Suprapubic skin (tissue), 4 donors: ENCODE measurements at places on chromosomes 16 and 17. TPM values are rescaled to one million over a fixed set of nuclear protein-coding genes. Genes with fewer than 3 reads are reported as not detected.

ABCA9 gene
- total RNA-seq = 9.9 TPM

STAT3 gene
- total RNA-seq = 174 TPM

DNA sequence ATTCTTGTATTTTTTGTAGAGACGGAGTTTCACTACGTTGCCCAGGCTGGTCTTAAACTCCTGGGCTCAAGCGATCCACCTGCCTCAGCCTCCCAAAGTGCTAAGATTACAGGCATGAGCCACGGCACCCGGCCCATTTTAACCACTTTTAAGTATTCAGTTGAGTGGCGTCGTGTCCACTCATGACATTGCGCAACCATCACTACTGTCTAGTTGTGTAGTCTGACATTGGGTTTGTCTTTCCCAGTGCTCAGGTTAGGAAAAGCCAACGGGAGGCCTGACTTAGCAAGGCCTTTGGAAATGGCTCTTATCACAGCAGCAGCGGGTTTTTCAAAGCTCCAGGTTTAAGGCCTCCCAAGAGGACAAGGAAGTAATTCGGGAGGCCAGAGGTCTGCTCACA, 58.7 kb downstream of the LITAF start:
- no peak overlapping the region for H3K27ac ChIP-seq
- DNase-seq = no peak
- H3K4me1 ChIP-seq = no peaks in the 10 kb centered on the region
- H3K36me3 ChIP-seq = no peaks in the 10 kb centered on the region

- H3K4me3 ChIP-seq = peak within 1 kb of the TSS; percentile 74
- peaks cover 36% of the 10 kb centered on the region for H3K4me1 ChIP-seq
- no peak for DNase-seq
- H3K27me3 ChIP-seq = no peaks in the 10 kb centered on the region
- H3K27ac ChIP-seq = peak within 1 kb of the TSS; percentile 79
Observed at GRCh38 chr16:67279296-67280089, at the start of gene PLEKHG4. Gene PLEKHG4, plus strand, starts transcription at chr16:67279532. Its CDS starts 513 bp downstream, at chr16:67280045.

DNA sequence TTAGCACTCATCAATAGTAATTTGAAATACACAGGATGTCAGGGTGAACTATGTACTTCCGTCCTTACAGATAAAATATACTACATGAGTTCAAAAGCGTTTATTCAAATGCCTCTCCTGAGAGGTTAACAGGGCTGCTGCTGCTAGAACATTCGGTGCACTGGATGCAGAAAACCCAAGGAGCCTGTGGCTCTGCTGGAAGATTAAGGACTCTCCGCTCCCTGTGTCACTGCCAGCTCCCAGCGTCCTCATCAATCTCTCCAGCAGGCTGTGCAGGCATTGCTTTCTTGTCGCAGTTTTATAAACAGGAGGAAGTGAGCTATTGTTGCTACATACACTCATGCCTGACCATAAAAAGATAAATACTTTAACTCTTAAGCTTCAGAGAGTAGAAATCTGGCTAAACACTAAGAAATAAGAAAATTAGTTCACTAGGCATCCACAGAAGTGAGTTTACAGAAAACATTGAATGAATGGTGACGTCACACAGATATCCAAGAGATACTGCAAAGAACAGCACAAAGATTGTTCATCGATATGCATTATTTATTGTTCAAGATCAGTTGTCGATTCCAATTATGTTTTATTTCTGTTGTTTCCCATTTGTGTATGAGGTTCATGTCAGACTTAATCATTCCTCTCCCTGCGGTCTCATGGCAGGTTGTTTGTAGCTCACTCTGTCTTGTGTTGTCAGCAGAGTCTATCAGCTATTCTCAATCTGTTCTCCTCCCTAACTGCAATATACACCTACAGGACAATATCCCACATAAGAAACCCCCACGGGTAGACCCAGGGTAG, 127.9 kb upstream of the MON1B start:
- no peak overlapping the region for H3K4me3 ChIP-seq
- no peaks in the 10 kb centered on the region for H3K4me1 ChIP-seq
- no peak overlapping the region for H3K27ac ChIP-seq
- no peaks in the 10 kb centered on the region for H3K27me3 ChIP-seq
- no peak for DNase-seq
- H3K36me3 ChIP-seq = no peaks in the 10 kb centered on the region

DNA sequence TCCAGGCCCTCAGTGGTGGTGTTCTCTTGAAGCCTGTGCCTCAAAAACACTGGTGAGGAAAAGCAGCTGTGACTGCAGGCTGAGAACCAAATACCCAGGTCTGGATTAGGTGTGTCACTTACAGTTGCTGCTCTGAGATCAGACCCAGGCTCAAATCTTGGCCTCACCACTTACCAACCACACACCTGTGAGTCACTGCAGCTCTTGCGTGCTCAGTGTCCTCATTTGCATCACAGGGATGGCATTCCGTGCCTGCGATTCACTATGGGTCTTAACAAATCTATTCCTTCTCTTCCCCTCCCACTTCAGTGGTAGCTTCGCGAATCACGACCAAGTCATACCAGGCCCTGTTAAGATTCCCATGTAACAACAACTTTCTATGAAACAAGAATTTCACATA, 233.4 kb upstream of the HSBP1 start:
- no peak for DNase-seq
- no peaks in the 10 kb centered on the region for H3K4me1 ChIP-seq
- H3K27ac ChIP-seq = no peak overlapping the region
- no peak overlapping the region for H3K4me3 ChIP-seq

SPEM1 gene
- total RNA-seq = not detected

GRB7 gene
- total RNA-seq = 72.6 TPM

- H3K4me3 ChIP-seq = no peak overlapping the region
- DNase-seq = no peak
- no peaks in the 10 kb centered on the region for H3K27me3 ChIP-seq
- H3K36me3 ChIP-seq = no peaks in the 10 kb centered on the region
- no peak overlapping the region for H3K27ac ChIP-seq
Observed at GRCh38 chr16:17423221-17423620, 47.5 kb downstream of the XYLT1 start.

FNDC8 gene
- not detected for total RNA-seq

- H3K27ac ChIP-seq = peak overlapping the region; percentile 30
- peak overlapping the region; percentile 17 for H3K4me3 ChIP-seq
- peaks cover 12% of the 10 kb centered on the region for H3K4me1 ChIP-seq
- DNase-seq = no peak
- H3K27me3 ChIP-seq = no peaks in the 10 kb centered on the region
Observed at GRCh38 chr17:60744355-60744966, 66.8 kb downstream of the BCAS3 start.

TBC1D24 gene
- 19.7 TPM for total RNA-seq

DNA sequence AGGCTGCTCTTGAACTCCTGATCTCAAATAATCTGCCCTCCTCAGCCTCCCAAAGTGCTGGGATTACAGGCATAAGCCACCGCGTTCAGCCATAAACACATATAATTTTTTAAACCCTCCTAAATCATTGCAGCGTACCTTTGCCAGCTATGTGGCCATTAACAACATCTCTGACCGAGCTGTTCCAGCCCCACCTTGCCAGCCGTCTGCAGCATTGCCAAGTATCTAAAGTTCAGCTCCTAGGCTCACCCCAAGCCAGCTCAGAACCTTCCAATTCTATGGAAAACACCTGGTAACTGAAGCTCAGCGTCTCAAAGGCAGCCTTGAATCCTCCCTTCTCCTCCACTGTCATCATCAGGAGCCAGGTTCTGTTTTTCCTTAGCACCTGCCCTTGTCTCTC, 5.1 kb upstream of the MEIOB start:
- H3K4me3 ChIP-seq = no peak overlapping the region
- peak; percentile 20 for DNase-seq
- no peaks in the 10 kb centered on the region for H3K36me3 ChIP-seq
- H3K27ac ChIP-seq = no peak overlapping the region

TBC1D3L gene
- 19.1 TPM for total RNA-seq

NETO2 gene
- 2.3 TPM for total RNA-seq

CDK10 gene
- 42.8 TPM for total RNA-seq

- no peaks in the 10 kb centered on the region for H3K4me1 ChIP-seq
- no peaks in the 10 kb centered on the region for H3K36me3 ChIP-seq
- no peak overlapping the region for H3K27ac ChIP-seq
- H3K4me3 ChIP-seq = no peak overlapping the region
- no peak for DNase-seq
- H3K27me3 ChIP-seq = no peaks in the 10 kb centered on the region
Observed at GRCh38 chr17:20046629-20047028, 37.5 kb downstream of the SPECC1 start.
